GM06990 (cell line): ENCODE measurements at places on chromosomes 1 and 21.

DNA sequence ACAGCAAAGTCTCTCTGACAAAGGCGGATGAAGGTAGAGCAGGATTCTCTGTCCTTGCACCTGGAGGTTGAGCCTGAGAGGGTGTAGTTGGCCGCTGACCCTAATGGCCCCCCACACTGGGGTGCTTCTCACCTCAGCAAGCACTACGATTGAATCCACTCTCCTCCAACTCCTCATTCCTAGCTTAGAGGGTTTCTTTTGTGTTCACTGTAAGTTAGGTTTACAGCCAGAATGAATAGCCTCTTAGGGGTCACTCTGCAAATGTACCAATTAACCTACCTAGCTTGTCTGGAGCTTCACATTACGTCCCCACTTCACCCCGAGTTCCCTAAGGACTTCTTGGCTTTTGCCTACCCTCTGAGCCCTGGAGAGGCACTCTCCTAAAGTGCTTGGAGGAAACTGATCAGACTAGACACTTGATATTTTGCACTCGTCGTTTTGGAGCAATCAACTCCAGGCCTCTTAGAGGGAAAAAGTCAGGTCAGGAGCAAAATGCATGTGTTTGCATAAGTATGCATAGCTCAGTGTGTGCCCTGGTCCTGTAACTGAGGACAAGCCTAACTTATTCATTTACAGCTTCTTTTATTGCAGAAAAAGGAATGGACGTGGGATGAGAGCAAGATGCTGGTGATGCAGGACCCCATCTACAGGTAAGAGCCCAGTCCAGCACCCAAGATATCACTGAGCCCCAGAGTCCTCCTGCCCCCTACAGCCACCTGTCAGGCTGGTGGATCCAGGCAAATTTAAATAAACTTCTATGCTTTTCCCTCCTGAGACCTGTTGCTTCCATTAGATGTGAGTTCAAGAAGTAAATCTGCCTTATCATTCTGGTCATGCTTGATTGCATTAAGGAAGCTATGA lies 76.4 kb downstream of the SPATA46 start:
- no peak for DNase-seq

- no peak for DNase-seq
Measured at GRCh38 chr1:93332368-93332767, 13.3 kb upstream of the DR1 start.

DNA sequence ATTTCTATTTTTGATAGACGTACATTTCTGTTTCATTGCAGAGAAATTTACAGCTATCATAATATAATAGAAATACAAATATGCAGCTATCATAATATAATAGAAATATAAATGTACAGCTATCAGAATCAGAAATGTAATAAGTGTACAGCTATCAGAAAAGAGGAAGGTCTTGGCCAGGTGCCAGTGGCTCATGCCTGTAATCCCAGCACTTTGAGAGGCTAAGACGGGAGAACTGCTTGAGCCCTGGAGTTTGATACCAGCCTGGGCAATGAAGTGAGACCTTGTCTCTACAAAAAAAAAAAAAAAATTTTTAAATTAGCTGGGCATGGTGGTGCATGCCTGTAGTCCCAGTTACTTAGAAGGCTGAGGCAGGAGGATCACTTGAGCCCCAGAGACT lies 37.9 kb downstream of the PIGM start:
- no peak for DNase-seq

GRCh38 chr21:38785483-38785882 lies 20.2 kb upstream of the ETS2 start:
- DNase-seq, result no peak

DNA sequence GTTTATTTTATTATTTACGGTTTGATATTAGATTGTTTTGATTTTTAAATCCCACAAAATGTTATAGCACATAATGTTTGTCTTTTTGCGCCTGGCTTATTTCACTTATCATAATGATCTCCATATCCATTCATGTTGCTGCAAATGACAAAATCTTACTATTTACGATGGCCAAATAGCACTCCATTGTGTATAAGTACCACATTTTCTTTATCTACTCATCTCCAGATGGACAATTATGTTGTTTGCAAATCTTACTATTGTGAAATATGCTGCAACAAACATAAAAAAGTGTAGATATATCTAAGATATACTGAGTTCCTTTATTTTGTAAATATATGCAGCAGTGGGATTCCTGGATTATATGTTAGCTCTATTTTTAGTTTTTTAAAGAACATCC lies 1568.3 kb downstream of the AMY1C start:
- no peak for DNase-seq

DNA sequence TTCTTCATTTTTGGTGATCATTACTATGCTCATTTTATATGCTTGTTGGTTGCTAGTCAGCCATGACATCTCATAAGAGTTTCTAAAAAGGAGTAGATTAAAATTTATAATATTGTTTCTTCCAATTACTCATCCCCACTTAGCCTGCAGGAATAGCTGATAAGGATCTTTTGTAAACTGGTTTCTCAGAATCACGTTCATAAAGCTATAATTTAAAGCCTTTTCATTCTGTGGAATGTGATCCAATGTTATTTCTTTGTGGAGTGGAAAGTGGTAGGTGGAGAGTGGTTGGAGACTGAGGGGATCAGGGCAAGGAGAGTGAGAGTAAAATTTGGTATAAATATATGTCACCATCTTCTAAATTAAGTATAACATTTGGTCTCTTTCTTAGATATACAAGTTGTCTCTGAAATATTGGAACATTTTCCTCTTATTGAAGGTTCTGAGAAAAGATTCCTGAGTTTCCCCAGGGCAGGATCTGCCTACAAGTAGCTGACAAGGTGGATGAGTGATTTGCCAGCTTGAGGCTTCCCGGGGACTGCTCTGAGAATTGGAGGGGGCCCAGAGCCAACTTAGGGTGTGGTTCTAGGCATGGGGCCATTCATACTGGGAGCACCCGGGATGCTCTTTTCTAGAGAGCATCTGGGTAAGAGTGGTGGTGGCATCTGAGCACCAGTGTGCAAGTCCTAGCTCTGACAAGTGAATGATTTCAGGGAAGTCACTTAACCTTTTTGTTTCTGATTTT lies 116.4 kb downstream of the TBX19 start:
- DNase-seq, result no peak
